NCI-H1694 (cell line): ENCODE measurements at places on chromosomes 3 and 15.

- DNase-seq, result no peak
Measured at GRCh38 chr15:98077186-98077585, 116.7 kb downstream of the ARRDC4 start.

- DNase-seq, result no peak
Measured at GRCh38 chr15:99930696-99931095, 197.5 kb upstream of the LYSMD4 start.

GRCh38 chr15:58381697-58382096 lies 50.1 kb upstream of the LIPC start:
- DNase-seq, result no peak

- no peak for DNase-seq
Measured at GRCh38 chr3:154398084-154398967, 31.7 kb downstream of the GPR149 start.

GRCh38 chr3:27655547-27655946 lies 66.6 kb downstream of the EOMES start:
- no peak for DNase-seq

- DNase-seq, result no peak
Measured at GRCh38 chr3:4744405-4745234, 234.6 kb upstream of the BHLHE40 start.

- DNase-seq, result no peak
Measured at GRCh38 chr3:59335338-59335737, 285.5 kb upstream of the CFAP20DC start.

DNA sequence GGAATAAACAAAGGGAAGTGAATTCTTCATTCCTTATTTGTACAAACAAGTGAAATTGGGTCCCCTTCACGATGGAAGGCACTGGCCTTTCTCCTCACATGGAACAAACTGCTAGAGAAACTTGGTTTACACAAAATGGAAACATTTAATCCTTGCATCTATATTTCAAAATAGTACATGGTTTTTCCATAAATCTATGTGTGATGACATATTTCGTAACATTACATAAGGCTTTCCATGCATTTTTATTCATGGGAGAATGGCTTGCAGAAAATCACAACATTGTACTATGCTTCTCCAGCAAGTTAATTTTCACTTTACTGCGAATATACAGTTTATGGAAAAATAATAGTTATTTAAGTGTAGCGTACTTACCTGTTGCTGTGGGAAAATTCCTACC lies 81.0 kb upstream of the CDIN1 start:
- DNase-seq, result no peak

DNA sequence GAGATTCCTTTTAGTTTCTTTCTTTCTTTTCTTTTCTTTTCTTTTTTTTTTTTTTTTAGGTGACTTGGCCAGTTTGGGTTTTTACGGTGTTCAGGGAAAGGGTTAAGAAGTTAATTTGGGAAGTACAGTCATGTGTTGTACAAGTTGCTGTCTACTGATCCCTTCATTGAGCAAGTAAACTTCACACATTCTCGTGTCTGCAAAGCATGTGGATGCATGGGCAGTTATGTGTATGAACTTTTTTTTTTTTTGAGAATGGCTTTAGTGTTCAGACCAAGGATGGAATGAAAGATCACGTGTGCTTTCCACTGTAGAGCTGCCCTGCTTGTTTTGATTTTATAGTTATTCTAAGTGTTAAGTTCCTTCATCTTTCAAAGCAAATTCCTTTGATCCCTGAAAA lies 132.3 kb downstream of the PGPEP1L start:
- DNase-seq, result no peak

GRCh38 chr3:114490829-114491228 lies 197.0 kb downstream of the TIGIT start:
- no peak for DNase-seq

GRCh38 chr3:194959217-194959616 lies 273.5 kb downstream of the FAM43A start:
- DNase-seq, result no peak

GRCh38 chr3:174498638-174499037 lies 360.5 kb upstream of the NAALADL2 start:
- DNase-seq, result no peak
